ENCODE measurements at places on chromosomes 6 and 20. TPM values are rescaled to one million over a fixed set of nuclear protein-coding genes. Genes with fewer than 3 reads are reported as not detected.

DNA sequence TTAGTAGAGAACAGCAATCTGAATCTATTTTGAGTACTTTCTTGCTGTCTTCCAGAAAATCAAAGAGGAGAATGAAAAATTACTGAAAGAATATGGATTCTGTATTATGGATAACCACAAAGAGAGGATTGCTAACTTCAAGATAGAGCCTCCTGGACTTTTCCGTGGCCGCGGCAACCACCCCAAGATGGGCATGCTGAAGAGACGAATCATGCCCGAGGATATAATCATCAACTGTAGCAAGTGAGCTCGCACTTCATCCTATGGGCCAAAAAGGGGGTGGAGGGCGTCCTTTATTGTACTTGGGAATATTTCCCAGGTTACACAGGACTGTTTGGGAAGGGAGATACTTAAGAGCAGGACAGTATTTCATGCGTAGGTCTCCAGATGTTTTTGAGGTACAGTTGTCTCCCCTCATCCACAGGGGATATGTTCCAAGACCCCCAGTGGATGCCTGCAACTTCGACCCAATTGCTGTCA, 37.3 kb upstream of the PLCG1 start:
- DNase-seq = no peak

- DNase-seq = no peak
These were observed 29.4 kb downstream of the THBS2 start for GRCh38 chr6:169224185-169224695.

DNA sequence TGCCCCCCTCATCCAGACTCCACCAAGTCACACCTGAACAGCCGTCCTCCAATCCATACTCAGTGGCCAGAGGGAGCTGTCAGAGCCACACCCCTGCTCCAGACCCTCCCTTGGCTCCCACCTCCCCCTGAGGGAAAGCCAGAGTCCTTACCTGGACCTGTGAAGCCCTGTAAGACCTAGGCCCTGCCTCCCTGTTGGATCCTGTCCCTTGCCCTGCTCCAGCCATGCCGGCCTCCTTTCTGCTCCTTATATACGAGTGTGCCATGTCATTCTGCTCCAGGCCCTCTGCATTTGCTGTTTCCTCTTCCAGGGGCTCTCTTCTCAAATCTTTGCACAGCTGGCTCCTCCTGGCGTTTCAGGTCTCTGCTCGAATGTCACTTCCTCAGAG, 100.3 kb upstream of the MYL9 start:
- DNase-seq = no peak

DNA sequence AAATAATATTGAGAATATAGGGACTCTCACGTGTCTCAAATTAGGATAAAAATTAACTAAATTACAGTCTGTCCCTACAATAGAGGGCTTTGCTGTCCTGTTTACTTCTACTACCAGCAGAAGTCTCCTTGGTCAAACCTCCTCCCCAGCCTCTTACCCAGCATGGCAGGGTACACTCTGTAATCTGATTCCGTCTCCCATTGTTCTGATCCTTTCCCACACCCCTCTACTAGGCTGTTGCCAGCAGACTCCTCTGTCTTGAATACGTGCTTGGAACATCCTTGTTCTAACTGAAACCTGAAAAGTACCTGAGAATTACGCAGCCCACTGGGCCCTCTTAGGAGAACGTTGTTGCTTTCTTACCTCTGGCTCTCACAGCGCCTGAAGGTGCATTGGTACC, 112.2 kb upstream of the PREP start:
- DNase-seq = no peak

GRCh38 chr6:45378334-45378926, 696 bp upstream of the SUPT3H start:
- DNase-seq = no peak

DNA sequence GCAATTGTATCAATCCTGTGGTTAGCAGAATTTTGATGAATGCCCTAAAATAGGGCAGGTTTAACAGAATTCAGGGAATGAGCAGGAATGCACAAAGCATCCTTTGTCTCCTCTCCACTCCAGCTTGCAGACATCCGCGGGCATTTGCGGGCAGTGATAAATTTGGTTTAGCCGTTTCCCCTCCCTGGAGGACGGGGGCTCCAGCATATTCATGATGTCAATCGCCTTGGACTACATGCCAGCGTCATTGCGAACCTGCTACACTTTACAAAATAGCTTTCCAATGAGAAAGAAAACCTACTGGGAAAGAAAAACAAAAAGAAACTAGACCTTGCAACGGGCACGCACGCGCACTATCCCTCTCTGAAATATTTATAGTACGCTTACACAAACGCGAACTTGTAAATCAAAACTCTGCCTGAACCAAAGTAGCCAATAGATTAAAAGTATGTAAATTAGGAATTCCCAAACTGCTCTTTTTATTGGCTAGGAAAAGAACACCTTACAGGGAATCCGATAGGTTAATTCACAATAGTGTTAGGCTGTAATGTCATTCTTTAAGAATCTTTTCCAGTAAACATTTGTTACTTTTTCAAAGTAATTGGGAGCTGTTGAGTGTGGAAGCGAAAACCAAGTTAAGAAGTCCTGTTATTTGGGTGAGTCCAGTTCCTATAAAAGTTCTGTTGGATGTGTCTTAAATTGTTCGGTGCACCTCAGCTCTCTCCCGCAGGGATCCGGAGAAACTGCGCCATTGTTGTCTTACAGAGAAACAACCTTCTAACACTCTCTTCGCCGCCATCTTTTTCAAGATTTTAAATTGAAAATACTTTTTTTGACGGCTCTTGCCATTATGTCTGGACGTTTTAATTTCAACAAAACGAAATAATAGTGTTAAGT, 136.7 kb downstream of the HFE start:
- DNase-seq = peak; percentile 90

- DNase-seq = no peak
These were observed 202.1 kb upstream of the CNR1 start for GRCh38 chr6:88368071-88368787.

- DNase-seq = no peak
These were observed 5.5 kb downstream of the ADRM1 start for GRCh38 chr20:62308102-62308822.

DNA sequence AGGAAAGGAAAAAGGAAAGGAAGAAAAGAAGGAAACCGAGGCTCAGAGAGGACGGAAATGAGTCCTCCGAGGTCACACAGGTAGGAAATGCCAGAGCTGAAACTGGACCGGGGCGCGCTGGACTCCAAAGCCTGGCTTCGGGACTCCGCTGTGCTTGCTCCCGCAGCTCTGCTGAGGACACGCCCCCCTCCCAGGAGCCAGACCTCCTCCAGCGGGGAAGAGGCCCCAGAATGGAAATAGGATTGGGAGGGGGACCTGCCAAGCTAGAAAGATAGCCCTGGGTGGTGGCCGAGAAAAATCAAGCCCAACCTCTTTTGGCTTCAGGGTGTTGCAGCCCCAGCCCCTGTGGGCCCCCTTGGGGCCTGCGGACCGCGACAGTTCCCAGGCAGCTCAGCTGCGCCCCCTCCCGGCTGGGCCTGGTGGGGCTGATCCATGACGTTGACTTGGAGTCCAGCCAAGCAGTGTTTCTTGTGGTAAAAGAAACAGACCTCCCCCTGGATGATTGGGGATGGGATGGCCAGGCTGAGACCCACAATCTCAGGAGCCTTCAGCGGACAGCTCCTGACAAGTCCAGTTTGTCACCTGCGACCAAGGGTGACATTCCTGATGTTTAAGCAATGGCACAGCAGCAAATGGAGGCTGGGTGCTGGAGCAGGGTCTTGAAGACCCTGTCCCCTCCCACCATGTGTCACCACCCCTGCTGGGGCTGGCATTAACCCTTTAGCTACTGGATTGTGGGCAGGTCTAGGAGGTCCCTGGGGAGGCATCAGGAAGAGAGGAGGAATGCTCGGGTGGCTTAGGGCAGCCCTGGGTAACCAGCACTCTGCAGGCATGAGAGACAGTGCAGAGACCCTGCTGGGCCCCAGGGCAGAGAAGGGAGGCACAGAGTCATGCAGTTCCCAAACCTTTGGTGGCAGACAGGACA, 55.4 kb downstream of the RIPOR3 start:
- peak; percentile 86 for DNase-seq

GRCh38 chr6:158057213-158057987, 75.7 kb downstream of the SYNJ2 start:
- no peak for DNase-seq

DNA sequence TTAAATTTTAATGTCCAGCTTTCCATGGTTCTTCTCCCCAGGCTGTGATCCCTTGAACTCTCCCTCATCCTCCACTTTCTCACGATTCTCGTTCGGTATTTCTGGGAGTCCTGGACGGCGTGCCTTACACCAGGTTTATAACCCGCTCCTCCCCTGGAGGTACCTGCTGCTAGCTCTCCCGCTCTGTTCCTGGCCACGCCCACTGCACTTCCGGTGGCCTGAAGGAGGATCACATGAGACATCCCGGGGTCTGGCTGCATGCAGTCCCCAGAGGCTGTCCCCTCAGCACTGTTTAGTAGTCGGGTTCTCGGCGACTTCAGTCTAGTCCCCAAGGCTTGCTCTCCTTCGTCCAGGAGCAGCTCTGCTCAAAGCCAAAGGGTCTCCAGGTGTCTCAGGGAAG, 28.4 kb upstream of the GCLC start:
- no peak for DNase-seq

DNA sequence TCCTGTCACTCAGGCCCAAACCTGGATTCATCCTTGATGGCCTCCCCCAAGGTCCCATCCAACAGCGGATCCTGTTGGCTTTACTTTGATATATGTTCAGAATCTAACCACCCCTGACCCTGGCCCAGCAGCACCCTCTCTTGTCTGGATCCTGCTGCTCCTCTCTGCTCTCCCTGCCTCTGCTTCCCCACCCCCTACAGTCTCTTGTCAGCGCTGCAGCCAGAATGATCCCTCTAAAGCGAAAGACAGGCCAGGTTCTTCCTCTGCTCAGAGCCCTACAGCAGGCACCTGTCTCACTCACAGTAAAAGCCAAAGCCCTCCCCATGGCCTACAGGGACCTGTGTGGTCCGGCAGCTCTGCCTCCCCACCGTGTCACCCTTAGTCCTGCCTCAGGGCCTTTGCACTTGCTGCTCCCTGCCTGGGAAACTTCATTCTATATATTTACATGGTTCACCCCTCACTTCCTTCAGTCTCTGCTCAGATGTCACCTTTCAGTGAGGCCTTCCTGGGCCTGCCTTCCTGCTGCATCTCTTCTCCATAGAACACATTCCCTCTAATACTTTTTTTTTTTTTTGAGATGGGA, 37.4 kb upstream of the KCNB1 start:
- no peak for DNase-seq

C6orf15 gene
- total RNA-seq = not detected

SLX4IP gene
- 6.6 TPM for total RNA-seq

ESR1 gene
- 0.38 TPM for total RNA-seq

CDH26 gene
- 0.47 TPM for total RNA-seq

ABHD16B gene
- total RNA-seq = not detected

Data from activated CD4-positive, alpha-beta T cell treated with anti-CD3 and anti-CD28 coated beads, Interleukin-2, amount 10 ng/mL, durations not matched to agents 24 days and 14 days (primary cell).